ENCODE measurements at places on chromosomes 4 and X. TPM values are rescaled to one million over a fixed set of nuclear protein-coding genes. Genes with fewer than 3 reads are reported as not detected.

DNA sequence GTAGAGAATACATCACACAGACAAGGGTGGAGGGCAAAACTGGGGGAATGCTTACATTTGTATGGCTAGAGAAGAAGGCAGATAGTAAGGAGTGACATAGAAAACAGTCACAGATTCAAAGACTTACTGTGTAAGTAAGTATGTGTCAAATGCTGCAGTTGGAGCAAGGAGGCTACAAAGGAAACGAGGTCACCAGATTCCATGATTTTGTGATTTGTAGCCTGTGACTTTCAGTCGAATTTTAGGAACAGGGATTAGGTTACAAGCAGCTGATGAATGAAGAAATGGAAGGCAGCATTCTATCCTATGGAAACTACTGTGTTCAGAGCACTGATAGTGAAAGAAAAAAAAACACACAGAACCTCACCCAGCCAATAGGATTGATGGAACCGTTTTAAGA is 407.9 kb downstream of the IL15 start:
- DNase-seq: no peak

The CFP gene
- 0.78 TPM for total RNA-seq

DNA sequence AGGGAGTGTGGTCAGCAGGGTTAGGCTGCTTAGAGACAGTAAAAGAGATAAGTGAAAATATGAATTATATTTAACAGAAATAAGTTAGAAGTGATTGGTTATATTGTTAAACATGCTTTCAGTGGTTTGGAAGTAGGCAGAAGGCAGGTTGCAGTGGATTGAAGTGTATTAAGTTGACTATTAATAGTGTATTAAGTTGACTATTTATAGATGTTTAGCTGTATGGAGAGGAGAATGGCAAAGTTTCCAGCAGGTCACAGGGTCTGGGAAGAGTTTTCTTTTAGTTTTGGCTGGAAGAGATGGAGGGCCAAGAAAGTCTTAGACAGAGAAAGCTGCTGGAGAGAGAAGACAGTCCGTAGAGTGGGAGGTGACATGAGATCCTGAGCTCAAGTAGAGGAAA is 7.9 kb downstream of the SMIM20 start:
- no peak for DNase-seq

DNA sequence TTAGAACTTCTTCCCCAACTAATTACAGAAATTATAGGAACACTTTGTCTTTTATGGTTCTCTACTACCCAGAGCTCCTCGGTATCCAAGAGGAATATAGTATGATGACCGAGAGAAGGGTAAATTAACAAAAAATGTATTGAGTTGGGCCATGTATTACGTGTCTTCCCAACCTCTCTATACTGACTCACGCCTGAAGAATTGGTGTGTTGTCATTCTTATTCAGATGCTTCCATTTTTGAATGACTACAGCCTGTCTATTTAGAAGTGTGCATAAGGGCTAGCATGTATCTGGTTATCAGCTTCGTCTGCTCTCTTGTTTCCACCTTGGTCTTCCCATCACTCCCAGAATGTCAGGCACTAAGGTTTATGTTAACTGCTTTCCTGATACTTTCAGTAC is 24.5 kb upstream of the SCD5 start:
- DNase-seq: no peak

GRCh38 chrX:35798042-35798441 is at the start of gene MAGEB16:
MAGEB16 (plus strand) TSS chrX:35798342; CDS start chrX:35802197, 3,855 bp downstream.
- DNase-seq: no peak

DNA sequence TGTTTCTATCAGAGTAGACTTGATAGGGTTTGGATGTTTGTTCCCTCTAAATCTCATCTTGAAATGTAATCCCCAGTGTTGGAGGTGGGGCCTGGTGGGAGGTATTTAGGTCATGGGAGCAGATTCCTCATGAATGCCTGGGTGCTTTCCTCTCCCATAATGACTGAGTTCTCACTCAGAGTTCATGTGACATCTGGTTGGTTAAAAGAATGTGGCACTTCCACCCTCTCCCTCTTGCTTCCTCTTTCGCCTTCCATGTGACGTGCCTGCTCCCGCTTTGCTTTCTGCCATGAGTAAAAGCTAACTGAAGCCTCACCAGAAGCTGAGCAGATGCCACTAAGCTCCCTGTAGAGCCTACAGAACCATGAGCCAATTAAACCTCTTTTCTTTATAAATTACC is 47.3 kb upstream of the SRPX start:
- DNase-seq: no peak

The PAGE2 gene
- total RNA-seq: not detected

DNA sequence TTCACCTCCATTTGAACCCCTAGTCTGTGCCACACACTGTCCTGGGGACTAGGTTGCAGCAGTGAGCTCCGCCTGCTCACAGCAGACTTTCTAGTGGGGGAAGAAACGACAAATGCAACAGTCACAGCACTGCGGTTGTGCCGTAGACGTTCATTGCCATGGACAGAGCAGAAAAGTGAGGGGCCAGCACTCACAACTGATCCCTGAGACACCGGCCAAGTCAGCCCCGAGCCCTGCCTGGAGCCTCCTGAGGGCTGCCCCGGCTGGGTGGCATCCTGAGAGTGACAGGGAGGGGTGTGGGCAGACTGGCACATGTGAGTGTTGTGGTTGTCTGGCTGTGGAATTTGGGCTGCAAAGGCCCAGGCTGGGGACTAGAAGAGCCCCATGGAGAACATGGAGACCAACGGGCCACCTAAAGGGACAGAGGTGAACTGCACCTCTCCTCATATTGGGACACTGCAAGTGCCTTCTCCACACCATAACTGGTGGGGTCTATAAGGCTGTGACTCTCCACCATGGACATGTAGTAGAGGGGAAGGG is 4.6 kb downstream of the DUSP9 start:
- DNase-seq: no peak

The GATA1 gene
- not detected for total RNA-seq

Measured in mammary epithelial cell (primary cell).